CD8-positive, alpha-beta memory T cell (primary cell): ENCODE measurements at places on chromosomes 3 and 15. TPM values are rescaled to one million over a fixed set of nuclear protein-coding genes. Genes with fewer than 3 reads are reported as not detected.

- DNase-seq, result no peak
Measured at GRCh38 chr3:22907161-22907780, 295.9 kb upstream of the UBE2E2 start.

DNA sequence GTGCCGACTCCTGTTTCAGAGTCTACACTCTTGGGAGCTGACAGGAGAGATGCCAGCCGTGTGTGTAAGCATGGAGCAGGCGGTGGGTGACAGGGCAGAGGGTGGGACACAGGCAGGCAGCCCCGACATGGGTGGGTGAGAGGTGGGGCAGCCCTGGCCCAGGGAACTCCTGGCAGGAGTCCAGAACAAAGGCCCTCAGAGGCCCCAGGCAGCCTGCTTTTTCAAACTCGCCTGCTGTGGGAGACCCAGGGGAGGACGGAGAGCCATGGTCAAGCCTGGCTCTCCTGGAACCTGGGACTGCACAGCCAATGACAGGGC, 29.3 kb upstream of the SLC41A3 start:
- DNase-seq, result no peak

DNA sequence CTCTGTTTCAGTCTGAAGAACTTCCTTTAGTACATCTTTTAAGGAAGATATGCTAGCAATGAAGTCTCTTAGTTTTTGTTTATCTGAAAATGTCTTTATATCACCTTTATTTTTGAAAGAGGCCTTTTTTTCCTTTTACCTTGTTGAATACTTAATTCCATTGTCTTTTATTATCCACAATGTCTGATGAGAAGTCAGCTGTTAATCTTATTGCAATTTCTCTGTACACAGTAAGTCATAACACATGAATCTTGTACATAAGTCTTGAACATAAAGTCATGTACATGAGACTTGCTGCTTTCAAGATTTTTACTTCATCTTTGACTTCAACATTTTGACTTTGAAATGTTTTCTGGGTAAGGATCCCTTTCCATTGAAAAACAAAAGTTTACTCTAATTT, 424.3 kb upstream of the ATP10A start:
- no peak for DNase-seq

GRCh38 chr15:63226966-63227401, 37.6 kb downstream of the RAB8B start:
- DNase-seq, result no peak

DNA sequence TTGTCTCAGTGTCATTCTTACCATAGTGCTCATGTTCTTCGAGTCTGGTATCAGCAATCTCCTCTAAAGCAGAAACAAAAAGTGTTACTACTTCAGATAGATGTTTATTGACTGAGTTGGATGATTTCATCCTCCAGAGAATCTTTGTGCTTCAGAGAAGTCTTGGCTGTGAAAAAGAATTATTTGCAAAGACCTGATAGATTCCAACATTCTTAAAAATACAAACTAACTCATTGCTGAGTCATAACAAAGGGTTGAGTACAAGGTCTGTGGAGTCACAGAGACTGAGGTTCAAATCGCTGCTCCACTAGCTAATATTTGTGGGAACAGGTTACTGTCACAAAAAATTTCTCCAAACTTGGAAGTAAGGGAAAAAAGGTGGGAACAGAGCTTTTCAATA, 9.0 kb upstream of the STRIT1 start:
- no peak for DNase-seq

- no peak for DNase-seq
Measured at GRCh38 chr3:133644768-133645167, 17.0 kb downstream of the TOPBP1 start.

DNA sequence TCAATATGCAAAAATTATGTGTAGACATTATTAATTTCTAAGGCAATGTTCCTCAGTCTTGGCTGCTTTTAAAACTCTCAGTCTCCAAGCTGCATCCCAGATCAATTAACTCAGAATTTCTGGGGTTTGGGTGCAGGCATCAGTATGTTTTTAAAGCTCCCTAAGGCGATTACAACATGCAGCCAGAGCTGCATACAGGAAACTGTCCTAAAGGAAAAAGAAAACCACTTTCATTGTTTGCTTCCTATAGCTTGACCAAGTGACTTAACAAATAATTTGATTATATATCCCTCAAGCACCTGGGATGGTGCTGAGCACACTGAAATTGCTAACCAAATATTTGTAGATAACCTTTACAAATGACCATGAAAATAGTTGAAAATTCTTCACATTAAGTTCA, 194.7 kb downstream of the DTWD1 start:
- DNase-seq, result no peak

DNA sequence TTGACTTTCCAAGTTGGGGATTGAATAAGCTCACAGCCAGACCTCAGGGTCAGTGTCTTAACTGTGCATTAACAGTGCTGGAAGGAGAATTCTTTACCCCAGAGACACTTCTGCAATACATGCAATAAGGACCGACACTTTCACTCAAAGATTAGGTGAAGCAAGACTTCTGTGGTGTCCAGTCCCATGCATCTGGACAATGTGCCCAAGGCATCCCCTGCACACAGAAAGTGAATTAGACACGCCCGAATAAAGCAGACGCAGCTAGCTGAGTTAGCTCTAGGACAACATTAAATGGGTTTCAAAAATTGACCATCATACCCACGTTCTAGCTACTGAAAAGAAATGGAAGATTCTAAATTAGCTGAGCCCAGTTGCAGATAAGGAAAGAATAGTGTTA, 223.9 kb upstream of the NR2F2 start:
- no peak for DNase-seq

DNA sequence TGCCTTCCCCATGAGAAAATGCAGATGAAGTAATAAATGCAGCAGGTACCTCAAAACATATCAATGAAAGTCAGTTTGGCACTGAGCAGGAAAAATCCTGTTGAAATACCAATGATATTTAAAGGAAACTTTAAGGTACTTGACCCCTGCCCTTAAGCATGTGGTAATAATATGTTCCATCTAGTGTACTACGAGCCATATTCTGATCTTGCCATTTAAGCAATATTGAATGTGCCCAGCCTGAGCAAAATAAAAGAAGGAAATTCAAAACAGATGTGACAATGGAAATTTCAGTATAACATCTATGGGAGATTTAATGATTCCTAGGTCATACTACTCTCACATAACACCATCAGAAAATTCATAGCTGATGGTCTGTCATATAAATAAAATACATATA, 191.8 kb upstream of the CGNL1 start:
- DNase-seq, result no peak

GRCh38 chr3:41681479-41681878, 280.4 kb downstream of the ULK4 start:
- DNase-seq, result no peak

PLA2G4F gene
- polyA plus RNA-seq, result not detected

TMEM43 gene
- polyA plus RNA-seq, result 75.3 TPM

AGTR1 gene
- not detected for polyA plus RNA-seq

FAM107A gene
- polyA plus RNA-seq, result not detected
